Type B pancreatic cell (in vitro differentiated cells): ENCODE measurements at places on chromosomes 5 and 9. TPM values are rescaled to one million over a fixed set of nuclear protein-coding genes. Genes with fewer than 3 reads are reported as not detected.

DNA sequence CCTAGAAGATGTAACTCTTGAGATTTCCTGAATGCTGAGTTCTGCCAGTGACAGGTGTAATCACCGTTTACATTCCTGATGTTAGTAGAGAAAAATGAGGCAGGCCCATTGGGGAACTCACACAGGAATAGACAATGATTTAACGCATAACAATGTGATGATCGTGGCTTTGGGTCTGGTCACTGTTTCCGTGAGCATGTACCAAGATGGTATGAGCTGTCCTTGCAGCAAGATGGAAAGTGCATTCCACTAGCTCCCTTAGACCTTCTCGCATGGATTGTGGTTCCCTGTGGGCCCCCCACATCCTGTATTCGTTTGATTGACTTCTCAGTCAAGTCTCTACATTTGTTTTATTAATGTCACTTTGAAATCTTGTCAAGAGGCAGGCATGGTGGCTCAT is 124.0 kb upstream of the DAP start:
- DNase-seq: no peak
- H3K4me3 ChIP-seq: no peak overlapping the region
- no peak overlapping the region for H3K27ac ChIP-seq
- peaks cover 20% of the 10 kb centered on the region for H3K27me3 ChIP-seq
- H3K4me1 ChIP-seq: no peaks in the 10 kb centered on the region

GRCh38 chr5:17216176-17216973 is 1.1 kb upstream of the BASP1 start:
- no peaks in the 10 kb centered on the region for H3K27me3 ChIP-seq
- peak overlapping the region; percentile 89 for H3K27ac ChIP-seq
- H3K4me3 ChIP-seq: peak overlapping the region; percentile 96
- peak; percentile 86 for DNase-seq
- H3K36me3 ChIP-seq: peaks cover 19% of the 10 kb centered on the region

DNA sequence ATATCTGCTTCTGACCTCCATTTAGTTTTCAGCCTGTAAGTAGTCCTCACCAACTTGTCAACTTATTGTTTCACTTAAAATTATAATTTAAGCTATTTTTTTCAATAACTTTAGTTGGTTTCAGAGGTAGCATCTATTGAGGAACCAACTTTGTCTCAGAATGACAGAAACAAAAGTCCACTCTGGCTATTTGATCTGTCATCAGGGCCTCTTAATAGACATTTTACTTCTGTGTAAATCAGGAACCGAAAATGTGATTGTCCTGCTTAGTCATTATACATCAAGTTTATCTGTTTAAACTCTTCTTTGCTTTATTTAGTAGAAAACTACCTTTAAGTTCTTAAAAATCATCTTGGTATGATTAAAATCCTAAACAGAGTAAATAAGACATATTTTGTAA is 820.8 kb upstream of the EDIL3 start:
- DNase-seq: no peak
- no peaks in the 10 kb centered on the region for H3K4me1 ChIP-seq
- no peaks in the 10 kb centered on the region for H3K36me3 ChIP-seq
- no peaks in the 10 kb centered on the region for H3K27me3 ChIP-seq
- no peak overlapping the region for H3K27ac ChIP-seq

Gene CCDC107
- 15.6 and 17.2 TPM in 2 replicates for total RNA-seq

DNA sequence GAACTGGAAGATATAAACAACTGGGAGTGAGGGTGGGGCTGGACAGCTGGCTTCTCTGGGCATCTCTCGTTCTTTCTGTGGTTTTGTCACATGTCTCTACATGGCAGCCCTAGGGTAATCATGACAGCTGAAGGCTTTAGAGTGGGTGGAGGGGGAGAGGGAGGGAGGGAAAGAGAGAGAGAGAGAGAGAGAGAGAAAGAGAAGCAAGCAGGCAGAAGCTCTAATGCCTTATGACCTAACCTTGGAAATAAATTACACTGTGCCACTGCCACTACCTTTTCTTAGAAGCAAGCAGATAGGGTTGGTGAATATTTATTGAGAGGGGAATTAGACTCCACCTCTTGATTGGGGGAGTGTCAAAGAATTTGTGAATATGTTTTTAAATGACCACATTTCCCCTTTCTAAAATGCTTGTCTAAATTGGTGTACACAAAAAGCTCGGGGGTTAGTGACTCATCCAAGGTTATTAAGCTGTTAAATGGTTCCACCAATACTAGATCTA is 2.6 kb upstream of the DAPK1 start:
- H3K27me3 ChIP-seq: peaks cover 6% of the 10 kb centered on the region
- peaks cover 6% of the 10 kb centered on the region for H3K36me3 ChIP-seq
- peak overlapping the region; percentile 69 for H3K4me3 ChIP-seq
- peaks cover 24% of the 10 kb centered on the region for H3K4me1 ChIP-seq
- no peak for DNase-seq

DNA sequence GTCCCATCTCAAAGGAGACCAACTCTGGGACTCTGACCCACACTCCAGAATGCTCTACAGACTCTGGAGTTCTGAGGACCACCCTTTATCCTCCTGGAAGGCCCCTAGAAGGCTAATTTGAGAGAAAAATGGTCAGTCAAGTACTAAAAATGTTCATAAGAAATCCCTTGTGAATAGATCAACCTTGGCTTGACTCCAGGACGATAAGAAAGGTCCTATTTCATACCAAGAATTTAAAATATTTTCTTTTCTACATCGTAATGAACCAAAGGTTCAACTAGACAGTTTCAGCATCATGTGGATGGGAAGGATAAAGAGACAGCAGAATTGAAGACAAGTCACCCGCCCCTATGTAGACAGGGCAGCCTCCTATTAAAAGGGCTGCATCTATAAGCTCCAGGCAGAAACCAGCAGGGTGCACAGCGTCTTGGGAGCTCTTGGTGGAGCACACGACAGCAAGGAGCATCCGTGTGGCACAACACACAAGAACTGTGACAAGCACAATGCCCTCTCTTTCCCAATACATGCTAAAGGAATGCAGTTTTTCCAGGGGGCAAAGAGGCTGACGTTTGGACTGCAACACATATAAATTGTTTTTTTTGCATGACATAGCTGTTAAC is 38.3 kb downstream of the RASEF start:
- H3K4me1 ChIP-seq: no peaks in the 10 kb centered on the region
- DNase-seq: no peak
- H3K27ac ChIP-seq: peak overlapping the region; percentile 17
- H3K4me3 ChIP-seq: no peak overlapping the region

DNA sequence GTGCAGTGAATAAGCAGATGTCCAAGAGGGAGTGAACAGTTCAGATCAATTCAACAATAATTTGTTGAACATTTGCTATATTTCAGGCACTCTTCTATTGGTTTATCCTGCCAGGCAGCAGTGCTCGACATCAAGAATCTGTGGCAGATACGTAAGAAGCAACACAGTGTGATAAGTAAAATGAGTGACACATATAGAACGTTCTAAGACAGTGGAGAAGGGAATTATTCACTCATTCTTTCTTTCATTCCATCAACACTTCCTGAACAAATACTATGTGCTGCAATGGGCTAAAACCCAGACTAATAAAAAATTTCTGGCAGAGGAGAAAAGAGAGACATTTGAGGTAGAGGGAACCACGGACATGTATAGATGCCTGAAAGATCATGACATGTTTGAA is 89.9 kb upstream of the GLIS3 start:
- peaks cover 4% of the 10 kb centered on the region for H3K27me3 ChIP-seq
- H3K27ac ChIP-seq: no peak overlapping the region
- DNase-seq: no peak
- no peaks in the 10 kb centered on the region for H3K4me1 ChIP-seq

DNA sequence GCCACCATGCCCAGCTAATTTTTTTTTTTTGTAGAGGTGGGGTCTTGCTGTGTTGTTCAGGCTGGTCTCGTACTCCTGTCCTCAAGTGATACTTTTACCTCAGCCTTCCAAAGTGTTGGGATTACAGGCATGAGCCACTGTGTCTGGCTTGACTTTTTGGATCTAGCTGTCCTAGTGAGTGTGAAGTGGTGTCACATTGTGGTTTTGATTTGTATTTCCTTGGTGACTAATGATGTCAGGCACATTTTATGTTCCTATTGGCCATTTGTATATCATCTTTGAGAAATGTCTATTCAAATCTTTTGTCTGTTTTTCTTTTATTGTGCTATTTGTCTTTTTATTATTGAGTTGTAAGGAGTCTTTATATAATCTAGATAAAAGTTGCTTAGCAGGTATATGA is 53.5 kb upstream of the MCCC2 start:
- H3K4me3 ChIP-seq: no peak overlapping the region
- no peaks in the 10 kb centered on the region for H3K4me1 ChIP-seq
- no peak for DNase-seq
- no peak overlapping the region for H3K27ac ChIP-seq
- H3K27me3 ChIP-seq: no peaks in the 10 kb centered on the region
- H3K36me3 ChIP-seq: peaks cover 38% of the 10 kb centered on the region
